Left colon (tissue), 2 donors: ENCODE measurements at places on chromosomes 7 and 10.

GRCh38 chr10:110041479-110041829, 33.7 kb downstream of the ADD3 start:
- DNase-seq: no peak

- no peak for DNase-seq
Observed at GRCh38 chr10:35794703-35795102, 152.6 kb upstream of the FZD8 start.

DNA sequence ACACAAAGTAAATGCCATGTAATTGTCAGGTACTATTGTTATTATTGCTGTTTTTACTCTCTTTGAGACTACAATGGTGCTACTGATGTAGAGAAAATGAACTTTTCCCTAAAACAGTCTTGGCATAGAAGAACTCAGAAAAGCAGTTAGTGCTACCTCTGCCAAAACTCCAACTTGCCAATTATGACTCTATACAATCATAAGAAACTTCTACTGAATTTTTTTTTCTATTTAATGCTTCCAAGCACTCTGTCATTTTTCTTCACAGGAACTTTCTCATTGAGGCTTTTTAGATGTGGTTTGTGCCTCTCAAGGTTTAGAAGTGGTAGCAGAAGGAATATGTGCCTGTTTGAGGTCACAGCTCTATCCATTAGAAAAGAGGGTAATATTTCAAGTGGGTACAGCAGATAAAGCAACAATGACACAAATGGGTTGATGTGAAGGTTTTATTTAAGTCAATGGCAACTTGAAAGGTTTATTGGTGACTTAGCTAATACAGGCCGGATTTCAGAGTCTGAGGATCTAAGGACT, 64.0 kb upstream of the FERD3L start:
- DNase-seq: no peak

DNA sequence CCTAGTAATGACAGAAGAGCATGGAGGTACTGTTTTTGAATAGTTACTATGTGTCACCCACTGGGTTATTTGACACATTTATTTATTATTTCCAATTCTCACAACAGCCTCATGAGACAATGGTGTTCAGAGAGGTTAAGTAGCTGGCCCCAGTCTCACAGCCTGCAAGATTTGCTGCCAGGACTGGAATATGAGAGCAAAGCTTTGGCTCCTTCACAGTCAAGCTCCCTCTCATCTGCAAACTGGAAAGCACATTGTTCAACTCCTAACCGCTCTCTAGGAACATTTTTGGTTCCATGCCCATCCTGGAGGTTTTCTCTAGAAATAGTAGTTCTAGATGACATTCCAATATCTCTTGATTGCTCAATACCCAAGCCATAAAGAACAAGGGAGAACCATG, 75.5 kb upstream of the CXCL12 start:
- no peak for DNase-seq

DNA sequence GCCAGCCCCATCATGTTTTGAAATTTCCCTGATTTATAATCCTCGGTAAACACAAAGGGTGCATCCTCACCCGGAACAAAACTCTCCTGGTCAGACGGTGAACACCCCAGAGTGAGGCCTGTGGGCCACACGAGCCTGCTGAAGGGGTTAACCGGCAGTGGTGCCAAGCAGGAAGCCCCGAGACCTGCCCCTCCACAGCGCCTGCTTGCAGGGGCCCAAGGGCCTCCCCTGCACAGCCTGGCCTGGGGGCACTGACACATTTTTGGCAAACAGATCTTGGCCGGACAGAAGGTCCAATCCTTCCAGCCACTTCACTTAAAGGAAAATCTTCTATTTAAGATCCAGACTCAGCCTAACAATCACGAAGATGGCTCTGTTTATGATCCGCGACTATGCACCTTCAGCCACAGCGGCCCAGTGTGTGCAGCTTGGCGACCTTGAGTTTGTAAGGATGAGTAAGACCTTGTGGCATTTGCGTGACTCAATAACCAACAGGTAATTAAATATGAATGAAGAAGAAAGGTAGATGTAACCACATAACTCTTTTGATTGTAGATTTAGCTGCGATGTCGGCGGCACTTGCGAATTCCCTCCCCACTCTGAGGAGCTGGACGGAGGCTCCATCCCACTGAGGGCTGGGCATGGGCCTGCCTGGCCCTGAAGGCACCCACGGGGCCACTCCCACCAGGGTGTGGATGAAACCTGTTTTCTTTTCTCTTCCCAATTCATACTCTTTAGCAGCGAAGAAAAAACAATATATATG, 328.2 kb downstream of the DNAJB6 start:
- peak; percentile 12 for DNase-seq

GRCh38 chr7:64183126-64183742, 23.8 kb upstream of the ZNF735 start:
- DNase-seq: peak; percentile 6

GRCh38 chr10:129033340-129033739, 433.7 kb upstream of the MGMT start:
- DNase-seq: no peak

GRCh38 chr7:1709281-1709680, 39.2 kb downstream of the ELFN1 start:
- DNase-seq: no peak
